Stimulated activated CD8-positive, alpha-beta memory T cell treated with anti-CD3 and anti-CD28 coated beads, Interleukin-12 subunit alpha, Interleukin-12 subunit beta, amount 100 ng/mL, for 4 hours (primary cell): ENCODE measurements at places on chromosomes 5 and 9.

DNA sequence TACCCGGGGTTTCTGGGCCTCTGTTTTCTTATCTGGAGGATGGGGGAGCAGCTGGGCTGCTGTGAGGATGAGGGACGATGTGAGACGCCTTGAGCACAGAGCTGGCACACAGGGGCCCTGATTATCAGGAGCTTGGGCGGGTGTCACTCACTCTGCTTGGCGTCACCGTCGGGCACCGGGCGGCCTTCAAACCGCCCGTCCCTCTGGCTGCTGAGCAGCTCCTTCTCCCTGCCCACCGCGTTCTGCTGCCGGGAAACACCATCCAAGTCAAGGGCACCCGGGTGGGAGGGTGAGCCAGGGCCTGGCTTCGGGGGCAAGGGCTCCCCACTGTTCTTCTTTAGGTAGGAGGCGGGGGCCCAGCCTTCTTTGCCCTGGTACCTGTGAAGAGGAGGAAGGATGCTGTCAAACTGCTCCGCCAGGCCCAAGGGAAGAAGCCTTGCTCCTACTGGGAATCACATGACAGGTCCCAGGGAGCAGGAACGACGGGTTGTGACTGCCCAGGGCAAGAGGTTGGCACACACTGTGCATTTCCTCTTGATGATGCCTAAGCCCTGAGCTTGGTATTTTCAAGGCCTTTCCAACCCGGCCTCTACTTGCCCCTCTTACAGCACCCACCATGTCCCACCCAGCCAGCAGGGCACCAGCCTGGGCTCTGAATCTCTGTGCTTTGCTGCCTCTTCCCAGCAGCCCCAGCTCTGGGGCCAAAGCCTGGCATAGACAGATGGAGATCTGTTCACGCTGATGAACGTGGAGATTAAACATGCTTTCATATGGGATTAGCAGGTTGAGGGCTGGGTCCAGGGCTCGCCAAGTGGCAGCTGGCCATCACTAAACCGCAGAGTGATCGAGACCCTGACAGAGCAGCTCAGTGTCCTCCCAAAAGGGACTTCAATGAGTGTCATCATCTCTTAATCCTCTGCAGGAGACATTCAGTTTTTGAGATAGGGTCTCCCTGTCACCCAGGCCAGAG lies 66.9 kb upstream of the UBTD2 start:
- no peak for DNase-seq

GRCh38 chr5:44356231-44356630 lies 33.0 kb downstream of the FGF10 start:
- no peak for DNase-seq

- no peak for DNase-seq
Measured at GRCh38 chr5:173205916-173206315, 29.1 kb downstream of the NKX2-5 start.

DNA sequence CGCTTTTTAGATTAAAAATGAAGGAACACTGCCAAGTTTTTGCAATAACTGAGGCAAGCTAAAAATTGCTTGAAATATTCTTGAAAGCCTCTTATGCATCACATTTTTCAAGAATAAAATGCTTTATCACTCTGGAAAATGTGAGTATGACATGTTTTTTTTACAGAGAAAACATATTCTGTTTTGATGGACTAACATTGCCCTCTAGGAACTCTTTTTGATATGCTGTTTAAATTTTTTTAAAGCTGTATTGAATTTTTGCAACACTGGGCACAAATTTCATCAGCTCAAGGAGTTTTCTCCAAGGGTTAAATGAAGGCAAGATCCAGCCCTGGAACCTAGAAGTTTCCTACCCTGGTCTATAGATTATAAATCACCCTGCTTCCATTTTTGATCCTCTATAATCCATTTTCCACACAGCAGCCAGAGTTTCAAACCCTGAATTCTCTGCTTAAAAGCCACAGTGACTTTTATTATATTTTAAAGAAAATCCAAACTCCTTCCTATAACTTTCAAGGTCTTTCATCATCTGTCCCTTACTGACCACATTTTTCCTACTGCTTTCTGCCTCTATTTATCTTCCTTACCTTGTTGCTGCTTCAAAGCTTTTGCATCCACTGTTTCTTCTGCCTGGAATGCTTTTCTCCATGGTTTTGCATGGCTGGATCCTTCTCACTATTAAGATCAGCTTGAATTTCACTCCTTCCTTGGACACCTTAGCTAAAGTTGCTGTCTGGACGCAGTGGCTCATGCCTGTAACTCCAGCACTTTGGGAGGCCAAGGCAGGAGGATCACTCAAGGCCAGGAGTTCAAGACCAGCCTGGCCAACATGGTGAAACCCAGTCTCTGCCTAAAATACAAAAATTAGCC lies 60.9 kb downstream of the IL31RA start:
- no peak for DNase-seq
